ENCODE measurements at places on chromosomes 16 and 17.

DNA sequence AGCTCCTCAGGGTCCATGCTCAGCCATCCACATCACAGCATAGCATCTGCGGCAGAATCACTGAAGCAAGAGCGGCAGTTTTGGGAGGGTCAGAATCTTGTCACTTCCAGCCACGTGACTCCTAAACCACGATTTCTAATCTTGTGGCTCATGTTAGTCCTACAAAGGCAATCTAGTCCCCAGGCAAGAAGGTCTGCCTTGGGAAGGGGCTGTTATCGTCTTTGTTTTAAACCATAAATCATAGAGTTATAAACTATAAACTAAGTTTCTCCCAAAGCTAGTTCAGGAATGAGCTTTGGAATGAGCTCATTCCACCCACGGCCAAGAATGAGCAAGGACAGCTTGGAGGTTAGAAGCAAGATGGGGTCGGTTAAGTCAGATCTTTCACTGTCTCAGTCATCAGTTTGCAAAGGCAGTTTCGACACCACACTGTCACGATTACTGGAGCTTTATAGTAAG lies 20.8 kb upstream of the DNAH17 start:
- DNase-seq, result no peak

GRCh38 chr17:47622180-47622549 lies 27.6 kb upstream of the KPNB1 start:
- no peak for DNase-seq

GRCh38 chr17:31274252-31274651 lies 22.8 kb downstream of the OMG start:
- DNase-seq, result no peak

DNA sequence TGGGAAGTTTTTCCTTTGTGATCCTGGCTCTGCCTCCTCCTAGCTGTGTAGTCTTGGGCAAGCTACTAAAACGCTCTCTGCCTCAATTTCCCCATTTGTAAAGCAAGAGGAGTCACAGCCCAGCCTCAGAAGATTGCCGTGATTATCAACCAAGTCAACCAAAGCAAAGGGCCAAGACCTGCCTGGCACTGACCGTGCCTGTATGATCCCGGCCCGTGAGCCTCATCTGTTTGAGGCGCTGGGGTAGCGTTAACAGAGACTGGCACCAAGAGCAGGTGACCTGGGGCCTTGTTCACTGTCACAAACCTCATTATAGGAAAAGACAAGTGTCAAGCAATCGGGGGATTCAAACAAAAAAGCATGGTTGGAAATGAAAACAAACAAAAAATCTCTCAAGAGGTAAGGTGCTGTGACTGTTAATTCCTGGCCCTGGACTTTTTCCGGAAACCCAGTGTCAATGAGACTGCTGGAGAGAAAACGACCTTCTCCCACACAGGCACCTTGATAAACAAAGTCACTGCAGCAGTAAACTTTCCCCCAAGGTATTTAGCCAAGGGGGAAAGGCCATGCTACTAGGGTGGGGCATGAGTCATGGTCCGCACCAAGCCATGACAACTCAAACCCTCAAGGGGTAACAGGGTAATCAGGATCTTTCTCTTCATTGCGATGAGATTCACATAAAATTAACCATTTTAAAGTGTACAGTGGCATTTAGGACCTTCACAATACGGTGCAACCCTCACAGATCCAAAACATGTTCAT lies 5.4 kb downstream of the MEAK7 start:
- no peak for DNase-seq

GRCh38 chr17:79537061-79537460 lies 73.8 kb downstream of the RBFOX3 start:
- no peak for DNase-seq

- DNase-seq, result no peak
Measured at GRCh38 chr17:35878361-35878760, 1.8 kb downstream of the CCL5 start.

- DNase-seq, result no peak
Measured at GRCh38 chr17:46958041-46958591, 20.9 kb downstream of the RPRML start.

DNA sequence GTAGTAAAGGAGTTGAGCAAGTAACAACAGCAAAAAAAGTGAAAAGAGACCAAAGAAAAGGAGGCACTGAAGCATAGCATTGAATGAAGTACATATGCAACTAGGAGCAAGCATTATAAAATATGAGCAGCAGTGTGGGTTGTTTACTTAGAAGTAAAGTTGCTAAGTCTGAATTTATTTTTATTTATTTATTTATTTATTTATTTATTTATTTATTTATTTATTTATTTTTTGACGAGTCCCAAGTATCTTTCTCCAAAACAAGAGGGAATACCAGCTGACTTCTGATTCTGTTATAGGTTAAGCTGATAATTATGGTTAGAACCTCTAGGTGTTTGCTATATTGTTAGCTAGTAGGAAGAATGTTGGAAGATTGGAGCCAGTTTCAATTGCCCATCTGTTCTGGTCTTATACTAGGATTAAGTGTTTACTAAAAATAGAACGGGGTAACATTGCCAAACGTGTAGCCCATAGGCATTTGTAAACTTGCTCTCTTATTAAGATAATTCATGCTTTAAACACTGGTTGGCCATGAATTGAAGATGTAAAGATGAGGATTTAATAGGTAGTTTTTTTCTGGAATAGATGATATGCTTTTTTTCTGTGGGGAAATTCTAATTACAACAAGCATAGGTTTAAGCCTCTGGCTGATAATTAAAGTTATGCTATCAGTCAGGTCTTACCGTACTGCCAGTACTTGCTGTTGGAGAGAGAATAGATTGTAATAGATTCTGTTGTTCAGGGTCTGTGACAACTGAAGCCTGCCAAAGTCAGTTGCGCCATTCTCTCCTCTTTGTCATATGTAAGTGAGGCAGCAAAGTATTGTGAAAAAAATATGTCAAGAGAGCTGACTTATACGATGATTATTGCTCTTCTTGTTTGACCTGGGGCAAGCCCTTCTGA lies 66.7 kb downstream of the PPM1E start:
- no peak for DNase-seq

DNA sequence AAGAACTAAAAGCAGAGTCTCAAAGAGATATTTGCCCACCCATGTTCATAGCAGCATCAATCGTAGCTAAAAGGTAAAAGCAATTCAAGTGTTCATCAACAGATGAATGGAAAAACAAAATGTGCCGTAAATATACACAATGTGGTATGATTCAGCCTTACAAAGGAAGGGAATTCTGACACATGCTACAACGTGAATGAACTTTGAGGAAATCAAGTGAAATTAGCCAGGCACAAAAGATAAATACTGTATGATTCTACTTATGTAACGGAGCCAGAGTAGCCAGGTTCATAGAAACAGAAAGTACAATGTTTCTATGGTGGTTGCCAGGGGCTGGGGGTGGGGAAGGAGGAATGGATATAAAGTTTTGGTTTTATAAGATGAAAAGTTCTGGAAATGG lies 57.8 kb upstream of the IL34 start:
- DNase-seq, result no peak

GRCh38 chr16:49262501-49262900 lies 19.1 kb downstream of the CBLN1 start:
- DNase-seq, result no peak

DNA sequence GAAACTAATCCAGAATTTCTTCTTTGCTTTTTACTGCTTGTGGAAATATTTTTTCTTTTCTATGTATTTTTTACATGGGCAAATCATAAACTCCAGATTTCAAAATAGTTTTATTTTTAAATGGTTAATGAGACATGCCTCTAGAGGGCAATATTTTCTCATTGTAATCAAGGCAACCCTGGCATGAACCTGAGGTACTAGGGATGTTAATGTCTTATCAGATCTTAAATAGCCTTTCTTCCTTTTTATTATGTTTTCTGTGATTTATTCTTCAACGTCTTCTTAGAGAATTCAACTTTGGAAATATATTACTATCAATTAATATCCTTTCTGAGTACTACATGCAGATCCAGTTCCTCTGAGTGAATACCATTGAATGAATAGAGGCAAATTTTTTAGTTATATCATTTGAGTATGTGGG lies 324.7 kb downstream of the BCAS3 start:
- DNase-seq, result no peak

- DNase-seq, result no peak
Measured at GRCh38 chr16:68826652-68827051, 16.7 kb upstream of the TANGO6 start.

- no peak for DNase-seq
Measured at GRCh38 chr17:78127888-78128550, 536 bp downstream of the TMC6 start.

- no peak for DNase-seq
Measured at GRCh38 chr17:55576237-55576995, 65.2 kb upstream of the SMIM36 start.

- DNase-seq, result no peak
Measured at GRCh38 chr17:43939886-43940285, 2.4 kb downstream of the PPY start.

GRCh38 chr16:8847145-8847544 lies 21.7 kb downstream of the CARHSP1 start:
- no peak for DNase-seq

DNA sequence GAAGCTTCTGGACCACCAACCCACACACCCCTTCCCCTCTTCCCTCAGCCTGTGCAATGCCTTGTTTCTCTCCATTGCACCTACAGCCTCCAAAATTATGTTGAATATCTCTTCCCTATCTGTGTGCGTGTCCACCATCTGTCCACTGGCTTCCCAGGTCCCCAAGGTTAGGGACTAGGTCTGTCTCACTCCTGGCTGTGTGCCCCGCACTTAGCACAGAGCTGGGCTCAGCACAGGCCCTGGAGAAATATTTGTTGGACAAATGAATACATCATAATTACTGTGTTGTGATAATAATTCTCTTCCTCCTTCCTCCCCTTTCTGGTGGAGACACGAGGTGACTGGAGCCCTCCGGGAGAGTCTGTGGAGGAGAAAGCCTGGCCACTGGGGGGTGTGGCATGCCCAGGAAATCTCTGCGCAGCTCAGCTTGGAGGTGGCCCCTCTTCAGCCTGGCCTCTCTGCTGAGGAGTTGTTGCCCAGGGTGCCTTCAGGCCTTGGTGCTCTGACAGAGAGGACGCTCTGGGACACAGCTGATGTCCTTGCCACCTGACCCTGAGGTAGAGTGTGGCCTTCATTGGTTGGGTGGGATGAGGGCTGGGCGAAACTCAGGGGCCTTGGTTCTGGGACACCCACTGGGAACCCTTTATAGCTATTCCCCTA lies 3.3 kb upstream of the BRD7 start:
- no peak for DNase-seq

DNA sequence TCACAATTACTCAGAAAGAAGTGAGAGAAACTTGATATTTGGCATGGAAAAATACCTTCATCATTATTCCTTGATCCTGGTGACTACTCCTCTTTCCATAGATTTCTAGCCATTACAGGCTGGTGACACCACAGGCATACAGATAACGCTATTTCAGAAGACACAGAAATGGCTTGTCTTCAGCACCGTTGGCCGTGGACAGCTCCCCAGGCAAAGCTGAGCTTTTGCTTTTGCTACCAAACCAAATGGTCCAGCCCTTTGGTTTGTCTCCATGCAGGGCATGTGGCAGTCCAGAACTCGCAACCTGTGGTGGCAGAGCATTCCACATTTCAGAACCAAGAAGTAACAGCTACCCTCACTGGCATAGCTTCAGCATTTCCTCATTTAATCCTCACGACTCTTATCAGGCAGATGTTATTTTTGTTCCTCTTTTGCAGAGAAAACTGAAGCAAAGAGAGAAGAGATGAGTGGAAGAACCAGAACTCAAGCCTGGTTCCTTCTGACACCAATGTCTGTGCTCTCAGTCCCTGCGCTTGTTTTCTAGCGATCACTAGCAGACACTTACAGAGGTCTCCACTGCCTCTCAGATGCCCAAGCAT lies 55.5 kb downstream of the HS3ST4 start:
- no peak for DNase-seq

DNA sequence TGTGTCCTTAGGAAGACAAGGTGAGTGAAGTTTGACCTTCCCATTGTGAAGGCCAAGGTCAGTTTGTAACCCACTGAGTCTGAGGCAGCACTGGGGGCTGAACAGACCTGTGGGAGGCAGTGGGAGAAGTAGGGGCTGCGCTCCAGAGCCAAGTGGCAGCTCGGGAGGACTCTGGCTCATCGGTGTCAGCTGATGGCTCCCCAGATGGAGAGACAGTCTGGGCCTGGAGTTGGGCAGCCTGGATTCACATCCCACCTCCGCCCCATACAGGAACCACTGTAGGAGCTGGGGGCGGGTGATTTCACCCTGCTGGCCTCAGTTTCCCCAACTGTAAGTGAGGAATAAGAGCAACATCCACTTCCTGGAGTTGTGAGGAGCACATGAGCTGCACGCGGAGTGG lies 128.4 kb downstream of the FOXL1 start:
- no peak for DNase-seq
